ENCODE measurements at places on chromosomes 11 and 22. TPM values are rescaled to one million over a fixed set of nuclear protein-coding genes. Genes with fewer than 3 reads are reported as not detected.

APBB1 gene
- 69.9 TPM for total RNA-seq

KCNJ1 gene
- under 0.01 TPM for total RNA-seq

TNKS1BP1 gene
- 81.8 TPM for total RNA-seq

NXPE4 gene
- total RNA-seq, result not detected

APOBEC3G gene
- 21.6 TPM for total RNA-seq

UFD1 gene
- total RNA-seq, result 48.2 TPM

LMO2 gene
- total RNA-seq, result under 0.01 TPM

DEFB131B gene
- not detected for total RNA-seq

SEC14L2 gene
- 19.1 TPM for total RNA-seq

MS4A4E gene
- not detected for total RNA-seq

E2F8 gene
- total RNA-seq, result not detected

EFEMP2 gene
- total RNA-seq, result 71.1 TPM

THY1 gene
- 11.0 TPM for total RNA-seq

DBX1 gene
- not detected for total RNA-seq

ATP5MG gene
- 157 TPM for total RNA-seq

PPME1 gene
- total RNA-seq, result 31.7 TPM

MUC5B gene
- not detected for total RNA-seq

C1QTNF5 gene
- total RNA-seq, result 6.9 TPM

AIFM3 gene
- 1.4 TPM for total RNA-seq

ISX gene
- not detected for total RNA-seq

SHANK3 gene
- total RNA-seq, result 0.43 TPM
